ENCODE measurements at places on chromosomes 12 and 14. TPM values are rescaled to one million over a fixed set of nuclear protein-coding genes. Genes with fewer than 3 reads are reported as not detected.

- no peak for DNase-seq
Measured at GRCh38 chr12:89856431-89856830, 147.8 kb upstream of the ATP2B1 start.

- DNase-seq: no peak
Measured at GRCh38 chr12:117816-118345, 51.3 kb downstream of the IQSEC3 start.

GRCh38 chr12:109512608-109513007 lies 35.2 kb downstream of the UBE3B start:
- DNase-seq: no peak

Gene NOVA1
- total RNA-seq: 8.9 TPM

Gene AGAP2
- total RNA-seq: 13.1 TPM

Measured in heart right ventricle (tissue), 16 donors.